ENCODE measurements at places on chromosomes 12 and 14. TPM values are rescaled to one million over a fixed set of nuclear protein-coding genes. Genes with fewer than 3 reads are reported as not detected.

APOLD1 gene
- total RNA-seq: 2.5 TPM

RALGAPA1 gene
- total RNA-seq: 22.5 TPM

CLEC1B gene
- total RNA-seq: not detected

ZBTB25 gene
- total RNA-seq: 2.9 TPM

SYNE3 gene
- total RNA-seq: 1.5 TPM

TTC5 gene
- 3.9 TPM for total RNA-seq

CEBPE gene
- total RNA-seq: not detected

DNA sequence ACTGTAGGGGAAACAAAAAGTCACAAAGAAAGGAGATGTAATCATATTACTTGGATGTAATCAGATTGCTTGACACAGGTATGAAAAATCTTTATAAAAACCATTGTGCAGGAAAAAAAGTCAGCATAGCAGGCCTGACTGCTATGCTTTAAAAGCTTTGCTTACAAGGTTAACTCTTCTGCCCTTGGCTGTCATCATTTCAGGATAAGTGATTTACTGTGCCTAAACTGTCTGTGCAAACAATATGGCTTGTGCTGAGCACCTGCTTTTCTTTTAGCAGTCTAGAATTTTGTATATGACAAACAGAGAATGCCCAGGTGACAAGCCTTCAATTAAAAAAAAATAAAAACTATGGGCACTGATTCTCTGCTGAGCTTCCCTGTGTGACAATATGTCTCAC lies 63.8 kb upstream of the PLEKHG7 start:
- H3K36me3 ChIP-seq: no peaks in the 10 kb centered on the region
- no peaks in the 10 kb centered on the region for H3K4me1 ChIP-seq
- DNase-seq: no peak
- H3K4me3 ChIP-seq: no peak overlapping the region
- H3K27ac ChIP-seq: no peak overlapping the region

DNA sequence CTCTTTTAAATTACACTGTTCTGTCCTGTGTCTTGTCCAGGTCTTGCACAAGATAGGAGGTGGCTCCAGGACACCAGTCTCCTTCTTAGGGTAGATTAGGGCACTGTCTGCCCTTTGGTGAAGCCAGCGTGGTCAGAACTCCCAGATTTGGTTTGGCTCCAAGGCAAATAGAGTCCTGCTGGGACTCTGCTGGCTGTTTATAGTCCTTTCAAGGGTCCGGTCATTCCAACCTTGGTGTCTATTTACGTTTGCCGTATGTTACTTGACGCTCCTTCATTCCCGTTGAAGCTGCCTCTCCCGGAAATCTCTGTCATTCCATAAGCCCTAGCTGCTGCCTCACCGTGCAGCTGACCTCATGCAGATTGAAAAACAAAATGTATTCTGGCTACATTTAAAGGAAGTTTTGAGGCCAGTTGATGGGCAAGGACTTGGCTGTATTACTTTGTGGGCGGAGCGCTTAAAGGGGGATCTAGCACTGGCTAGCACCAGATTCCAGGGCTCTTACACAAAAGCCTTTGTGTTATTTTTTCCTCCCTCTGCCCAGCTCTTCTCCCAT lies 180.6 kb downstream of the AKAP6 start:
- no peak for DNase-seq
- H3K4me3 ChIP-seq: no peak overlapping the region
- no peaks in the 10 kb centered on the region for H3K36me3 ChIP-seq
- no peaks in the 10 kb centered on the region for H3K27me3 ChIP-seq

GRCh38 chr12:132030367-132031038 lies 80.8 kb downstream of the EP400 start:
- H3K4me1 ChIP-seq: no peaks in the 10 kb centered on the region
- no peaks in the 10 kb centered on the region for H3K27me3 ChIP-seq
- H3K4me3 ChIP-seq: no peak overlapping the region
- H3K27ac ChIP-seq: no peak overlapping the region
- DNase-seq: no peak
- peaks cover 39% of the 10 kb centered on the region for H3K36me3 ChIP-seq

GRCh38 chr12:7101694-7102131 lies 7.3 kb downstream of the C1RL start:
- H3K4me3 ChIP-seq: no peak overlapping the region
- no peaks in the 10 kb centered on the region for H3K27me3 ChIP-seq
- DNase-seq: no peak
- no peaks in the 10 kb centered on the region for H3K4me1 ChIP-seq
- peak overlapping the region; percentile 15 for H3K27ac ChIP-seq

- no peaks in the 10 kb centered on the region for H3K36me3 ChIP-seq
- DNase-seq: no peak
- H3K4me1 ChIP-seq: no peaks in the 10 kb centered on the region
- no peaks in the 10 kb centered on the region for H3K27me3 ChIP-seq
- H3K4me3 ChIP-seq: no peak overlapping the region
These were observed 184.4 kb upstream of the CCND2 start for GRCh38 chr12:4089121-4089606.

- no peaks in the 10 kb centered on the region for H3K4me1 ChIP-seq
- no peaks in the 10 kb centered on the region for H3K36me3 ChIP-seq
- no peaks in the 10 kb centered on the region for H3K27me3 ChIP-seq
- no peak for DNase-seq
- no peak overlapping the region for H3K4me3 ChIP-seq
- H3K27ac ChIP-seq: no peak overlapping the region
These were observed 158.0 kb upstream of the MGAT4C start for GRCh38 chr12:86414201-86414600.

DNA sequence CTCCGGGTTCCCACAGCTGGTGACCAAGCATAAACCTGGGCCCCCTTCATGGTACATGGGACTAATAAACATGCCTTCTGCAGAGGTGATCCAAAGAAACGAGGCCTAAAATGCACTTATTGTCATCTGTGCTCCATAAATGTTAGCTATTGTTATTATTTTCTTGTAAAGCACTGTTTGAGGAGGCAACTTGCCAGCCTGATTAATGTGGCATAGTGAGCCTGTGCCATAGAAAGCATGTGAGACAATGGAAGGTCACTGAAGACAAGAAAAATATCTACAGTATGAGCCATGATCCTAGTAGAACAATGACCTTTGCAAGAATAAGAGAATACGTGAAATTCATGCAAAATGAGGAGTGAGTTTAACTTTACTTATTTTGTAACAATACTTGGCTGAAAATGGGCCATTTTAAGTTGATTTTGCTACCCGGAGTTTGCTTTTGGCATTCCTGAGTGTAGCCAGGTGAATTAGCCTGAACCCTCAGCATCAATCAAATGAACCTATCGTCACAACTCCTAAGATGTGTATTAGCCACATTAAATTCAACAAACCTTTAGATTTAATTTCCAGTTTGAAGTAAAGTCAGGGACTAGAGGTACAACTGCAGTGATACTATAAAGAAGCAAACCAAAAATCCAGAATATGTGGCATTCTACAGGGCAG lies 52.2 kb downstream of the CPM start:
- H3K36me3 ChIP-seq: no peaks in the 10 kb centered on the region
- no peak overlapping the region for H3K27ac ChIP-seq
- no peak for DNase-seq
- H3K4me3 ChIP-seq: no peak overlapping the region

DNA sequence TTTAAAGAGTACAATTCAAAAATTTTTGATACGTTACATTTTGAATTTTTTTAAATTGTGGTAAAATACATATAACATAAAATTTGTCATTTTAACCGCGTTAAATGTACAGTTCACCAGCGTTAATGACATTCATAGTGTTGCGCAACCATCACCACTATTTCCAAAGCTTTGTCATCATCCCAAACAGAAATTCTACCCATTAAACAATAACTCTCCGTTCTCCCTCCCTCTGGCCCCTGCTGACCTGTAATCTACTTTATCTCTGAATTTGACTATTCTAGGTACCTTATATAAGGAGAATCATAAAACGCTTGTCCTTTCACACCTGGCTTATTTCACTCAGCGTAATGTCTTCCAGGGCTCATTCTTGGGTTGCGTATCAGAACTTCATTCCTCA lies 69.1 kb upstream of the DYNC1H1 start:
- no peak overlapping the region for H3K4me3 ChIP-seq
- no peak overlapping the region for H3K27ac ChIP-seq
- no peaks in the 10 kb centered on the region for H3K27me3 ChIP-seq
- no peaks in the 10 kb centered on the region for H3K4me1 ChIP-seq

DNA sequence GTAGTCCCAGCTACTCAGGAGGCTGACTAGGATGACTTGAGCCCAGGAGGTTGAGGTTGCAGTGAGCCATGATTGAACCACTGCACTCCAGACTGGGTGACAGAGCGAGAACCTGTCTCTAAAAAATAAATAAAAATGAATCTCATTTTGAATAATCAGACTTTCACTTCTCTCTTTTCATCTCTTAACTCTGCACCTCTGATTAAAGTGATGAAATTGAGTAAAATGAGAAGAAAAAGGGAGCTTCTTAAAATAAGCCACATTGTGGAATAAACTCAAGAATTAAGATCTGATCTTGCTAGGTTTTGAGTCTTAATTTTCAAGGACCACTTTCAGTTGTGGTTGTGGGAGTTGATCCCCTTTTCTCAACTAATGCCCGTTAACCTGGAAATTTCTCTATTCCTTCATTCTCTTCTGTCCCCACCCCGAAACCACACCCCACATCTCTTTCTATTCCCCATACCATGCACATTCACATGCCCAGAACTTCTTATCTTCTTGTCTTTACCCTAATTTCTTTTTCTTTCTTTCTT lies 70.9 kb upstream of the ETV6 start:
- no peaks in the 10 kb centered on the region for H3K27me3 ChIP-seq
- peak overlapping the region; percentile 83 for H3K27ac ChIP-seq
- H3K4me1 ChIP-seq: peaks cover 58% of the 10 kb centered on the region
- H3K4me3 ChIP-seq: no peak overlapping the region
- no peaks in the 10 kb centered on the region for H3K36me3 ChIP-seq
- DNase-seq: no peak

GRCh38 chr12:111573476-111573875 lies 25.6 kb downstream of the ATXN2 start:
- H3K4me3 ChIP-seq: no peak overlapping the region
- peaks cover 6% of the 10 kb centered on the region for H3K4me1 ChIP-seq
- no peaks in the 10 kb centered on the region for H3K27me3 ChIP-seq
- no peak overlapping the region for H3K27ac ChIP-seq

DNA sequence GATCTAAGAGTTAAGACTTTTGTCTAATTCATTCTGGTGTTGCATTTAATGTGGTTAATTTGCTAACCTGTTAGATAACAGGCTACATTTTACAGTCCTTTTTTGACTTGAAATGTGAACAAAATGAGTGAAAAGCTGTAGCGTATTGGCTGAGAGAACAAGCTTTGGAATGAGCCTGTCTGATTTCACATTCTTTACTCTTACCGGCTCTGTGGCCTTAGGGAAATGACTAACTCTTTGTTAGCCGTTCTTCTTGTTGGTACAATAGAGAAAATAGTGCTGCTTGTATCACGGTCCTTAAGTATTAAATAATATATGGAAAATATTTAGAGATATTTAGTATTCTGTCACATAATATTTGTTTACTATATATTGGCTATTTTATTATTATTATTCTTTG lies 1.9 kb downstream of the MNAT1 start:
- H3K27ac ChIP-seq: no peak overlapping the region
- H3K4me1 ChIP-seq: peaks cover 28% of the 10 kb centered on the region
- H3K4me3 ChIP-seq: no peak overlapping the region
- DNase-seq: no peak
- no peaks in the 10 kb centered on the region for H3K27me3 ChIP-seq

- no peaks in the 10 kb centered on the region for H3K27me3 ChIP-seq
- DNase-seq: no peak
- H3K36me3 ChIP-seq: no peaks in the 10 kb centered on the region
- H3K27ac ChIP-seq: no peak overlapping the region
- H3K4me3 ChIP-seq: no peak overlapping the region
These were observed 438.4 kb upstream of the OR4E1 start for GRCh38 chr14:22112004-22112403.

Data from esophagus squamous epithelium (tissue), 5 donors.